Smooth muscle cell of the umbilical artery (primary cell): ENCODE measurements at places on chromosomes 11 and 22. TPM values are rescaled to one million over a fixed set of nuclear protein-coding genes. Genes with fewer than 3 reads are reported as not detected.

CNTN5 gene
- 0.55 and 1.5 TPM in 2 replicates for total RNA-seq

VWCE gene
- total RNA-seq: 1.6 and 1.8 TPM in 2 replicates

PLAAT2 gene
- not detected in 2 replicates for total RNA-seq

AGBL2 gene
- 0.30 and 2.0 TPM in 2 replicates for total RNA-seq

MYO18B gene
- 0.59 and 3.6 TPM in 2 replicates for total RNA-seq

OR56A1 gene
- under 0.01 TPM in 1 of 2 replicates, not detected in the other for total RNA-seq

TBX10 gene
- not detected in 2 replicates for total RNA-seq

OR5A1 gene
- not detected in 2 replicates for total RNA-seq

CARD16 gene
- total RNA-seq: 2.0 and 6.5 TPM in 2 replicates

AAMDC gene
- 14.2 and 36.8 TPM in 2 replicates for total RNA-seq

PRG3 gene
- total RNA-seq: not detected in 2 replicates

NXPE1 gene
- total RNA-seq: not detected in 2 replicates

OR4C3 gene
- total RNA-seq: not detected in 2 replicates

CHRNA10 gene
- 0.59 and 0.88 TPM in 2 replicates for total RNA-seq

CNTF gene
- total RNA-seq: 1.8 and 3.1 TPM in 2 replicates

SLC6A5 gene
- total RNA-seq: not detected in 2 replicates

PTPN5 gene
- total RNA-seq: not detected in 2 replicates

SOX6 gene
- 1.2 and 2.2 TPM in 2 replicates for total RNA-seq

OR8A1 gene
- total RNA-seq: not detected in 2 replicates

ZNF280B gene
- total RNA-seq: 1.8 and 2.2 TPM in 2 replicates

CD3E gene
- total RNA-seq: not detected in 2 replicates

HBG1 gene
- 0.37 TPM in 1 of 2 replicates, not detected in the other for total RNA-seq

SLC25A18 gene
- total RNA-seq: not detected in 2 replicates

PTGDR2 gene
- under 0.01 and 0.05 TPM in 2 replicates for total RNA-seq

SLCO2B1 gene
- total RNA-seq: 0.30 and 0.88 TPM in 2 replicates

NFAM1 gene
- total RNA-seq: under 0.01 and 0.09 TPM in 2 replicates

TEX12 gene
- total RNA-seq: 0.30 and 0.46 TPM in 2 replicates

FAM83F gene
- total RNA-seq: not detected in 2 replicates

WNT7B gene
- under 0.01 and 2.4 TPM in 2 replicates for total RNA-seq

KCNK4 gene
- total RNA-seq: not detected in 2 replicates

EMSY gene
- total RNA-seq: 11.0 and 14.1 TPM in 2 replicates

SAA4 gene
- total RNA-seq: not detected in 2 replicates

PPP6R3 gene
- total RNA-seq: 108 and 119 TPM in 2 replicates

EEF1G gene
- 1,165 and 1,500 TPM in 2 replicates for total RNA-seq

RAB36 gene
- total RNA-seq: 2.7 and 3.7 TPM in 2 replicates

ADORA2A gene
- total RNA-seq: 1.8 and 2.0 TPM in 2 replicates

CBLIF gene
- total RNA-seq: not detected in 2 replicates

CTSF gene
- 13.8 and 27.0 TPM in 2 replicates for total RNA-seq

YAP1 gene
- 139 and 154 TPM in 2 replicates for total RNA-seq

C1QTNF4 gene
- under 0.01 and 0.05 TPM in 2 replicates for total RNA-seq

SCGB1D2 gene
- not detected in 2 replicates for total RNA-seq

CD3D gene
- total RNA-seq: not detected in 2 replicates

TBX1 gene
- not detected in 2 replicates for total RNA-seq

SMTNL1 gene
- total RNA-seq: not detected in 2 replicates

AIFM3 gene
- 0.59 and 0.78 TPM in 2 replicates for total RNA-seq
